ENCODE measurements at places on chromosomes 2 and 18.

GRCh38 chr2:25255745-25256487, 85.8 kb downstream of the DNMT3A start:
- DNase-seq: no peak

GRCh38 chr2:26850000-26850431, 2.1 kb downstream of the DPYSL5 start:
- no peak for DNase-seq

DNA sequence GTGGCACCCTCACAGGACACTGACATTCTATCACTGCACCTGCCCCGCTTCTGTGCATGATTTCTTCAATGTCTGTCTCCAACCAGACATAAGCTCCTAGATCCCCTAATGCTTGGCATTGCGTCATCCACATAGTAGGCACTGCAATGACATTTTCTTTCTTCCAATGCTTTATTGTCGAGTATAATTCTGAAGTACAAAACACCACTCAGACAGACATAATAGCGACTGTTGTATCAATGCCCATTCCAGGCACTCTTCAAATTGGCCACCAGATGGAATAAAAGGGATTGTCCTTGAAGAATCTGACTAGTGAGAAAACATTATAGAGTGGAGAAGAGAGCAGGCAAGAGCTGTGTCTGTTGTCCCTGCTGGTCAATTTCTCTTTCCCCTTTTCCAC, 89.0 kb downstream of the LPIN1 start:
- no peak for DNase-seq

DNA sequence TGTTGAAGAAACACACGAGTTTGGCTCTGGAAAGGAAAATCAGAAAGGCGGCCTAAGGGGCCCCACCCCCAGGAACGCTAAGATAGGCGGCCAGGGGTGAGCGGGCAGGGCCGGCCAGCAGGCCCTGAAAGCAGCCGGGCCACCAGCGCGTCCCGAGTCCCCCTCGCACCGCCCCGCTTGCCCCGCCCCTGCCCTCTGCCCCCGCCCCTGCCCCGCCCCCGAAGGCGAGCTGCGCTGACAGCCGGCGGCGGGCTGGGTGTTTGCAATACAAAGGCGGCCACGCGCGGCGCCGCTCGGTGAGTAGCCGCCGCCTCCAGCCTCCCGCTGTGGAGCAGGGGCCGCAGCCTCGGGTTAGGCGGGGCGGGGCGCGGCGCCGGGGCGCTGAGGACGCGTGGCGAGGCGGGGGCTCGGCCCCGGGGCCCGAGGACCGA, at the start of gene LPIN1:
Gene LPIN1, plus strand, starts transcription at position 257 of the 431 bp plus-strand sequence. CDS start 18,910 bp downstream, outside the sequence.
- DNase-seq: peak; percentile 90

DNA sequence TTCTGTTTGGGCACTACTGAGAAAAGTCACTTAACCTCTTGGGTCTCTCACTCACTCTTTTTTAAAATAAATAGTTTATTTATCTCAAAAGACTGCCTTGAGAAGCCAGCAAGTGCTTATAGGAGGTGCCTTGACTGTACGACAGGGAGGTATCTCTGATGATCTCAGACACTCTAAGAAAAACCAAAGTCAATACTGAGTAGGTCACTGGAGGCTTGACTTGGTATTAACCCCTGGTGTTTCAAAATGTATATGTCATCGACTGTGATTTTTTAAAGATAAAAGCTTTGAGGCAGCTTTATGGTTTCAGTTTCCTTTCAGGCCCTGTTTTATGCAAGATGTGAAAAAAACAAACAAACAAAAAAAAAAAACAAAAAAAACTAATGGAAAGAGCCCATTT, 33.7 kb downstream of the MREG start:
- no peak for DNase-seq
